ENCODE measurements at places on chromosomes 1 and 21.

GRCh38 chr1:220879076-220879508 lies at the start of gene HLX:
TSS of gene HLX (plus strand) at chr1:220879443. CDS start at chr1:220879858, 415 bp downstream.
- peak; percentile 67 for DNase-seq
- H3K27me3 ChIP-seq, result peaks cover 53% of the 10 kb centered on the region
- H3K4me1 ChIP-seq, result no peaks in the 10 kb centered on the region
- H3K4me3 ChIP-seq, result peak within 1 kb of the TSS; percentile 6

DNA sequence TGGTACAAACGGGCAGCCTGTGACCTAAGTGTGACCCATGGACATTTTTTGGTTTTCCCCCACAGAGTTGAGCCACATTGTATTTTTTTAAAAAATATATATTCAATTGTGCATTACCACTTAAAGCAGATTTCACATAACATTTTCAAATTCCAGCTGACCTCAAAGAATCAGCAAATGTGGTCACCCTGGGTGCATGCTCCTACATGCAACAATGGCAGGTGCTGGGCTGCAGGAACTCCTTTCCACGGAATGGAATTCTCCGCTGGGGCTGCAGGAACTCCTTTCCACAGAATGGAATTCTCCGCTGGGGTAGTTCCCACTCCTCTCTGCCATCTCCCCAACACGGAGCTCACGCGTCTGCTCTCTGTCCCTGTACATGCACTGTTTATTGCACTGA lies 68.7 kb downstream of the MAP10 start:
- H3K4me1 ChIP-seq, result no peaks in the 10 kb centered on the region
- H3K27ac ChIP-seq, result no peak overlapping the region
- no peaks in the 10 kb centered on the region for H3K36me3 ChIP-seq
- H3K4me3 ChIP-seq, result no peak overlapping the region
- DNase-seq, result no peak
- no peaks in the 10 kb centered on the region for H3K27me3 ChIP-seq

DNA sequence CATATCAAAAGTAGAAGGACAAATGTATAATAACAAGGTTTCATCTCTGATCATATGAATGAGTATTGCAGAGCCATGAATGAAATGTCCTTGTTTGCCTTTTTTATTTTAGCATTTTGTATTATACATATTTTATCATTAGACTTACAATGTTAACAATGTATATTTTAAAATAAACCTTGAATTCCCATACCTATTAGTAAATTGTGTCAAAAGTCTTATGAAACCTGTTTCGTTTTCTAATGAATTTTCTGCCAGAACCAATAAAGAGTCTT lies 646 bp downstream of the DNAJB4 start:
- H3K36me3 ChIP-seq, result no peaks in the 10 kb centered on the region
- no peaks in the 10 kb centered on the region for H3K4me1 ChIP-seq
- no peak for DNase-seq

DNA sequence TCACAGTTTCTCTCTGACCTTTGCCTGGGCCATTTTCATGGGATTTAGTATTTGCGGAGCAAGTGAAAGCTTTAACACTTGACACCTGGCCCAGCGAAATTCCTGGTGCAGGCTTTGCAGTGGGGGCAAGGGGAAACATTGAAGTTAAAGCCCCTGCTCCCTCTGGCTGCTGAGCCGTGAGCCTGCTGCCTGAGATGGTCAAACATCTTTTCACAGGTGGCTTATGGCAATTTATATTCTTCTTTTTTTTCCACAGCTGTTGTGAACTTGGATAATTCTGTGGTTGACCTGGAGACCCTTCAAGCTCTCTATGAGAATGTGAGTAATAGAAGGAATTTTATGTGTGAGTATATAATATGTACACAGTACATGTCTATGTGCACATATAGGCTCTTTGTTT lies 202.9 kb downstream of the FMN2 start:
- H3K27me3 ChIP-seq, result no peaks in the 10 kb centered on the region
- no peaks in the 10 kb centered on the region for H3K36me3 ChIP-seq
- H3K4me3 ChIP-seq, result no peak overlapping the region
- no peak for DNase-seq

GRCh38 chr1:153649137-153649862 lies 9.2 kb upstream of the SNAPIN start:
- H3K27ac ChIP-seq, result no peak overlapping the region
- peaks cover 12% of the 10 kb centered on the region for H3K36me3 ChIP-seq
- H3K4me3 ChIP-seq, result no peak overlapping the region
- no peak for DNase-seq
- no peaks in the 10 kb centered on the region for H3K27me3 ChIP-seq
- H3K4me1 ChIP-seq, result peaks cover 14% of the 10 kb centered on the region

DNA sequence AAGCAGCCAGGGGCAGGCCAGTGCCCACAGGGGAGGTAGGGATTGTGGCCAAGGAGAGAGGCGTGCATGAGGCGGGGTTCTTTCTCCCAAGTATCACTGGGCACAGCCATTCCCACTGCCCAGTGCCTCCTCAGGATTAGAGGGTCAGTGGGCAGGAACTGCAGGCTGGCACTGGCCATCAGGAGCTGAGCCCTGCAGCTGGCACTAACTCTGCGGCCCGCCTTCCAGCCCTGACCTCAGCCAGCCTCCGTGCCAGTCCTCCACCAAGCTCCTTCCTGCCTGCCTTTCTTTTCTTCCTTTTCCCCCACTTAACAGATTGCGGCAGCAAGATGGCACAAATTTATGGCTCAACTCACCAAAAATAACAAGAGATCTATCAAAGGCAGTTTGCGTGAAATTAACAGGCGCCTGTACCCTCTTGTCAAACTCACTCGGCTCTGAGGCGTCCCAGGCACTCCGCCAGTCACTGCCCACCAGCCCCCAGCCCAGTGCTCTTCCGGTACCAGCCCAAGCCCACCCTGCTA lies 11.1 kb downstream of the ADGRB2 start:
- no peak overlapping the region for H3K27ac ChIP-seq
- H3K4me3 ChIP-seq, result no peak overlapping the region
- H3K4me1 ChIP-seq, result peaks cover 3% of the 10 kb centered on the region

- H3K27me3 ChIP-seq, result no peaks in the 10 kb centered on the region
- H3K27ac ChIP-seq, result peak overlapping the region; percentile 42
- no peak overlapping the region for H3K4me3 ChIP-seq
These were observed 37.4 kb downstream of the XCL1 start for GRCh38 chr1:168613691-168614231.

DNA sequence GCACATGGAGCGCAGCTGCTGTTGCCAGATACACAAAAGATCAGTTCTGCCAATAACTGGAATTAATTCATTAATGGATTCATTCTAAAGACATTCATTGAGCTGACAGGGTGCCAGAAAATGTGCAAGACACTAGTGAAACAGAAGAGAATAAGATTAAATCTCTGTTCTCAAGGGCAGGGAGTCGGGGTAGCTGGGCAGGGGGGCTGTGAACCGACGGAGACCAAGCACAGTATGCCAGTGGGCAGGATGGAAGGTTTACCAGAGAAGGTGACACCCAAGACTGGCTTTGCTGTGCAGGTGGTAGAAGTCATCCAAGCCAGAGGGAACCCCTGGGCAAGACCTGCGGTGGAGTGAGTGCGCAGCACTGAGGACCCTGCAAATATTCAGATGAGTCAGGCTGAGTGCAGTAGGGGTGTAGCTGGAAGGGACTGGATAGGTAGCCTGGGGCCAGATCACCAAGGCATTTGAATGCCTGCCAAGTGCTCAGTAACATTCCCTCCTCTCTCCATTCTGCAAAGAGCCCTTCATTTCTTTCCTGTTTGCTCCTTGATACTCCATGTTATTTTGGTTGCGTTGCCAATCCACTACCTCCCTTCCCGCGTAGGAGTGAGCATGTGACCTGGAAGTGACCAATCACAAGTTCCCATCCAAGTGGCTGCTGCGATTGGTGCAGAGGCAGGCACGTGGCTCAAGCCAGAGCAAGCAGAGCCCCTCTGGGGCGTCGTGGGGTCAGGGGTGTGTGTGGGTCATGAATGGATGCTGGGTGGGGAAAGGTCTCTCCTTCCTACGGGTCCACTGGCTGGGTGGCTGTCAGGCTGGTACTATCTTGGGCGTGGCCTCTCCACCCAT lies 413.1 kb downstream of the PTPRU start:
- no peak overlapping the region for H3K4me3 ChIP-seq
- H3K36me3 ChIP-seq, result no peaks in the 10 kb centered on the region
- no peaks in the 10 kb centered on the region for H3K27me3 ChIP-seq
- no peaks in the 10 kb centered on the region for H3K4me1 ChIP-seq
- no peak overlapping the region for H3K27ac ChIP-seq

DNA sequence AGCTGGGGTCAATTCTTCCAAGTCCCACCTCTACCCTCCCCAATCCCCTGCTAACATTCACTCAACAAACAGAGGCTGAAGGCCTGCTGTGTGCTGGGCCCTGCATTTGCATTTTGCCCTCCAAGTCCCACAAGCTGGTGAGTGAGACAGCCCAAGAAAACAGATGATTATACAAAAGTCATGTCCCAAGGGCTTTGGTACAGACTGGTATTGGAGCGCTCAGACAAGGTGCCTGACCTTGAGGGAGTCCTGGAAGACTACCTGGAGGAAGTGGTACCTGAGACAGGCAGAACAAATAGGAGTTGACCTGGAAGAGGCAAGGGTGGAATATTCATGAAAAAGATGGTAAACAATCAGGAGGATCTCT lies 4.2 kb downstream of the LMOD1 start:
- no peak overlapping the region for H3K27ac ChIP-seq
- no peak overlapping the region for H3K4me3 ChIP-seq
- H3K4me1 ChIP-seq, result peaks cover 9% of the 10 kb centered on the region
- no peaks in the 10 kb centered on the region for H3K36me3 ChIP-seq

GRCh38 chr1:154129391-154129970 lies 25.4 kb downstream of the NUP210L start:
- H3K27me3 ChIP-seq, result no peaks in the 10 kb centered on the region
- H3K4me3 ChIP-seq, result no peak overlapping the region
- H3K27ac ChIP-seq, result no peak overlapping the region
- no peaks in the 10 kb centered on the region for H3K36me3 ChIP-seq
- no peaks in the 10 kb centered on the region for H3K4me1 ChIP-seq

DNA sequence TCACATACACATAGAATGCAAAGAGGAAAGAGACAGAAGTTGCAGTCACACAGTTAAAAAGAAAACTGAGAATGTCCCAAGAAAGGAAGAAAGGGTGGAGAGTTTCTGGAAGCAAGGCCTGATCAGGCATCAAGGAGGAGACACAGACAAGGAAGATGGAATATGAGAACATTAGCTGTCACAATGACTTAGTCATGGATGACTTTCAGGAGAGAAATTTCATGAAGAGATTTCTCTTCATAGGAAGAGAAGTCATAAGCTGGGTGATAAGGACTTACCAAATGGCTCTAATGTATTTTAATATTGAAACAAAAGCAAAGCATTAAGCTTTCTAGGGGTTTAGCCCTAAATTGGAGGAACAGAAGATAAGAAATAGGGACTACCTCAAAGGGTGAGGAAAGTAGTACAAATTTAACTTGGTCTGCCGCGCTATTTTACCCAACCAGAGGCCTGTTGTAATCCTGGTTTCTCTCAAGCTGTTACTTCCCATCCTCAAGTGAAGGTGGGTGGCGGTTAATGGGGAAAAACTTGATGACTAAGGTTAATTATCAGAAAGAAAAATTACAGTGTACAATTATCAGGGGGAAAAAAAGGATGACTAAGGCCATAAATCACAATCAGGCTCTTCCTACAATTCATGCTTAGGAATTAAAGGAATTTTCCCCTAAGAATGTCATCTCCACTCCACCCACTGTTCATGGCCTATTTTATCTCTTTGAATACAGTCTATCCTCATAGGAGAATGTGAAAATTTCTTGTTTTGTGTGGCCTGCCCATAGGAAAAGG lies 93.9 kb upstream of the ADGRL2 start:
- DNase-seq, result no peak
- no peaks in the 10 kb centered on the region for H3K27me3 ChIP-seq
- no peaks in the 10 kb centered on the region for H3K36me3 ChIP-seq
- no peak overlapping the region for H3K27ac ChIP-seq

- H3K36me3 ChIP-seq, result no peaks in the 10 kb centered on the region
- H3K27me3 ChIP-seq, result no peaks in the 10 kb centered on the region
These were observed 6.2 kb upstream of the PADI4 start for GRCh38 chr1:17301767-17302166.

DNA sequence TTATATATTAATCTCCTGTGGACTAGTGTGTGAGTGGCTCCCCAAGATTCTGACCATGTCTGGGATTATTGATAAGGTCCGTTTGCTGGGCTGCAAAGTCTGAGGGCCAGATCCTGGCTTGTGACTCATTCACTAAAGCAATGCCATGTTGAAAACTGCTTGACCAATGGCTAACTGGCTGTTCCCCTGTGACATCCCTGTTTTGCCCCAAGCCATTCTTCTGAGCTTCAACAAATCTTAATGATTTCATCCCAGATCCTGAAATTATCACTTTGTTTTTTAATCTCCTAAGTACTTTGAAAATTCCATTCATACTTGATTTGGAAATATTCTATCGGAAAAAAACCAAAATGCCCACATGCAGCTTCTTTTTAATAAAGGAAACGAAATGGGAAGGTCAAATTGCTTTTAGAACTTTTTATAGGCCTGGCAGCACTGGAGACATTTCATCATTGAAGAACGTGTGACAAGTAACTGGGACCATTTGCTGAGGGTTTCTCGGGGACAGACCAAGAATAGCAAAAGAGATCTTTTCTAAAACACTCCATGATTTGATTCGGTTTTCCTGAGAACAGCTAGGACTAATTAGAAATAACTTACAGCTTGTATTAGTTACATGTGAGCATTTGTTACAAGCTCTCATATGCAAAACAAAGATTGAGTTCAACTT lies 121.3 kb downstream of the TGFB2 start:
- no peaks in the 10 kb centered on the region for H3K27me3 ChIP-seq
- H3K27ac ChIP-seq, result no peak overlapping the region
- no peaks in the 10 kb centered on the region for H3K36me3 ChIP-seq
- DNase-seq, result peak; percentile 40
- peaks cover 6% of the 10 kb centered on the region for H3K4me1 ChIP-seq

DNA sequence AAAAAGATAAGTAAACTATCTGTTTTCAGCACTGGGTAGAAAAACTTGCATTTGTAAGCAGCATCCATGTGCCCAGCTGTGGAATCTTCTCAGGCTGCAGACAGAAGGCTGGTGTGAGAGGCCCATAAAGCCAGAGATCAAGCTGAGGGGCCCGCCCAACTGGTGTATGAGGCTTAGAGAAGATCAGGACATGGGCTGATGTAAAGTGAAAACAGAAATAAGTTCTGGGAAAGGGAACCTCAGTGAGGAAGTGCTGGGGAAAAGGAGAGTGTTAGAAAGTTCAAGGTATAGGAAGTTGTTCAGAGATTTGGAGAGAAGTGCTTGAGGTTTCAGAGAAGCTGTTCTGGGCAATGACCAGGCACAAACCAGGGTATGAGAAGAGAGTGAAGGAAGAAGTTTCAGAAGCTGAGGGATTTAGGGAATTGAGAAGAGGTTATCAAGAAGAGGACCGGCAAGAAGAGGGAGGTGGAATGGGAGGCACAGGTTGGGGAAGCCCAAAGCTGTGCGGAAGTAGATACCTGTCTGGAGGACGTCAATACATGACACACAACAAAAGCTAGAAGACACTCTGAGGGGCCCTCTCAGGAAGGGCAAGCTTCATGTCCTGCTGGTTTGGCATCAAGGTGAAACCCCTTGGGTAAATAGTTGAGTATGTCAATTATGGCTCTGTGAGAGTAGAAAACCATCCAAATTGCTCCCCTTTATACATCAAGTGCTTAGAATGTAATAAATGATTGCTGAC lies 2.7 kb upstream of the CD5L start:
- H3K36me3 ChIP-seq, result no peaks in the 10 kb centered on the region
- no peak overlapping the region for H3K4me3 ChIP-seq
- no peak overlapping the region for H3K27ac ChIP-seq
- no peak for DNase-seq
- no peaks in the 10 kb centered on the region for H3K27me3 ChIP-seq
- no peaks in the 10 kb centered on the region for H3K4me1 ChIP-seq

GRCh38 chr1:152458384-152459185 lies 44.5 kb upstream of the CRNN start:
- no peaks in the 10 kb centered on the region for H3K27me3 ChIP-seq
- no peak overlapping the region for H3K27ac ChIP-seq
- peak overlapping the region; percentile 26 for H3K4me3 ChIP-seq
- H3K36me3 ChIP-seq, result no peaks in the 10 kb centered on the region
